GM03348 (cell line): ENCODE measurements at places on chromosomes 12 and 14.

DNA sequence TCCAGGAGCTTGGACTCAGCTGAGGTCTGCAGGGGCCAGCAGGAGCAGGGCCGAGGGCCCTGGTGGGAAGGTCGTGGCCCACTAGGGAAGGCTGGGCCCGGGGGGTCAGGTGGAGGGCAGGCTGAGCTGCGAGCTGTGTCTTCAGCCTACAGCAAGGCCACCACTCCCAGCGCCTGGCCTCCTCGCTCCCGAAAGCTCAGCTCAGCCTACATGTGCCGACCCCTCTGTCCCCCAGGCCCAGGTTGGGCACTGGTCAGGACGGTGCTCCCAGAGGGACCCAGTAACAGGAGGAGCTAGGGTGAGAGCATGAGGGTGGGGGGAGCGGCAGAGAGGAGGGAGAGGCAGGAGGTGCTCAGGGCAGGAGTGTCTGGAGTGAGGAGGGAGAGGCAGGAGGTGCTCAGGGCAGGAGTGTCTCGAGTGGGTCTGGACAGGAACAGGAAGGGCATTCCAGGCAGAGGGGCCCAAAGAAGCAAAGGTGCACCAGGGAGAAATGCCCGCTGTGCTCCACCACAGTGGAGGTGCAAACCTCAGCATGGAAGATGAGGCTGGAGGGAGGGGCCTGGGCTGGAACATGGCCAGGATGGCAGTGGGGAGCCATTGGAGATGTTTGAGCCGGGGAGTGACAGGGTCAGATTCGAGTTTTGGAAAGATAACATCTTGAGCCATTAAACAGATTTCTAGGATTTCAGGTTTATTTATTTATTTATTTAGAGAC, 29.1 kb upstream of the GPR132 start:
- no peak for DNase-seq

DNA sequence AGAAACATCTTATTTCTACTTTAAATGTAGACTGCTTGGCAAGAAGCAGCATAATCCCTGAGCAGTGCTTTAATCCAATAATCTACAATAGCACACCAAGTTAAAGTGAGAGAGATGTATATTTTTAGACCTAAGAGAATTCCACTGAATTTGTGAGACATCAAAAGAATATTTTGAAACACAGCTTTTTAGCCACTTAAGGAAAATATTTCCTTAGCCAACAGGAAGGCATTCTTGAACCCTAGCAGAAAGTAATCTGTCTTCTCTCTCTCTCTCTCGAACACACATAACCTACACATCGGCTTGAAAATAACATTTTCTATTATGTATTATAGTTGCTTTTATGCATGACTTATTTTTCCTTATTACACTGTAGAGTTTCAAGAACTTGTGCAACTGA, 34.0 kb downstream of the KITLG start:
- no peak for DNase-seq

DNA sequence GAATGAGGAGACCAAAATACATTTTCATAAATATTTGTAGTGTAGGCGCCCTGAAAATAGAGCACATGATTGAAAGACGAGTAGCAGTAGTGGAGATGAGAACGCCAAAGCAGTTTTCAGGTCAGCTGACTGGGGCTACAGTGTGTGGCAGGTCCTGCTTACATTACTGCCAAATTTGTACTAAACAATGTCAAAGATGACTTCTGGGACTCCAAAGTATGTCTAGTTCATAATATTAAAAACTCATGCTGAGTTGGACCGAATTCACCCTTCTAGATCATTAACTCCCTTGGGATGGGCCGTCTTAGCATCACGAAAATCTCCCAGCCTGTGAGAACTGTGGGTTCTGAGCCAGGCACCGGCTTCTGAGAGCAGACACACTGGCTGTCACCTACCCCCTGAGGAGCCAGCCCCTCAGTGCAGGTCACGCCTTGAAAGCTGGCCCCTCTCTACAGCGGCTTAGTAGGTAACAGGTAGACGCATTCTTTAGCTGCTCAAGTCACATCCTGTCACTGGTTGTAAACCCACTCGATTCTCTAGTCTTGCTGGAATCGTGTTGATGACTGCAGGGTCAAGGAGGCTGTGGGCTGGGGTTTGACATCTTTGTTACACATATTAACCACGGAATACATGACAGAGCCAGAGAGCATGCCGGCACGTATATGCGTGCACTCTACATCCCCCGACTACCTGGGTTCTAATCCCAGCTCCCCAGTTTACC, 210.4 kb downstream of the ETV6 start:
- no peak for DNase-seq

DNA sequence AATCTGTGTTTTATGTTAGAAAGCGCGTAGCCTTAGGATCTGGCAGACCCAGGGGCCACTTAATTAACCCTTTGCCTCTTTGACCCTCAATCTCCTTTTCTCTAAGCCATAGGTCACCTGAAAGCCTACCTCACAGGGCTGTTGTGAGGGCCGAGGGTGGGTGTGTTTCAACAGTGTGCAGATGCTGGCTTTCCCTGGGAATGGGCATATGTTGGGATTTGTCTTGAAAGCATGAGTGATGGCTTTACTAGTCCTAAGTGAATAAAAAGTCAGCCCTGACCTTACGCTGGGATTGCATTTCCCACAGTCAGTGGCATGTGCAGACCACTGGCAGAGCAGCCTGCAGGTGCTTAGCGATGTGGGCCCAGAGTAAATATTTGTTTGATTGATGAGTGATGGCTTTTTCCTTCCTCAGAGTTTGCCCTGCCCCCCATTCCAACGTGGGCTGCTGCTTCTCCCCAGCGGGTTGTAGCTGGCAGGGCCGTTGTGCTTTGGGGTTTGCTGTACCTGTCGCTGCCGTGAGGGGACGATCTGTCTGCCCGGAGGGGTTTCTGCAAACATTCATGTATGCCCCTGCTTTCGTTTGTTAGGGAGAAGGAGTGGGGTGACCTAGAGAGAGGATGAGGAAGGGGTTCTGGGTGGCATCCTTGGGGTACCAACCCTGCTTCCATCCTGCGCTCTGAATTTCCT, 31.5 kb downstream of the MEG3 start:
- DNase-seq = no peak

- no peak for DNase-seq
These were observed 44.2 kb downstream of the DUSP16 start for GRCh38 chr12:12518464-12518845.

DNA sequence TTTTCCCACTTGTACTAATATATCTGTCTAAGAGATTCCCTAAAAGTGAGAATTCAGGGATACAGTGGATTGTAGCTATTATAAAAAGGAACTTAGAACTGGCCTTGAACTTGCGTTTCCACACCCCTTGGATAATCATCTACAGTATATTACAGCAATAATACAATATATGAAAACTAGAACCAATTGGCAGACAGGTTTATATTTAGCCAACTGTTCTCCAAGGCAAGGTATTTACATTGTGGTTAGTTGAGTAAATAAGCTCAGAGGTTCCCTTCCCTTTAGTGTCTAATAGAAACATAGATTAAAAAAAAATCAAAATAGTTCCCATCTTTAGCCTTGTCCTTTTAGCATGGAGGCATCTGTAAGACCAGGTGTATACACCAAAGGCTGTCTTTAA, 42.1 kb downstream of the LIMA1 start:
- no peak for DNase-seq

DNA sequence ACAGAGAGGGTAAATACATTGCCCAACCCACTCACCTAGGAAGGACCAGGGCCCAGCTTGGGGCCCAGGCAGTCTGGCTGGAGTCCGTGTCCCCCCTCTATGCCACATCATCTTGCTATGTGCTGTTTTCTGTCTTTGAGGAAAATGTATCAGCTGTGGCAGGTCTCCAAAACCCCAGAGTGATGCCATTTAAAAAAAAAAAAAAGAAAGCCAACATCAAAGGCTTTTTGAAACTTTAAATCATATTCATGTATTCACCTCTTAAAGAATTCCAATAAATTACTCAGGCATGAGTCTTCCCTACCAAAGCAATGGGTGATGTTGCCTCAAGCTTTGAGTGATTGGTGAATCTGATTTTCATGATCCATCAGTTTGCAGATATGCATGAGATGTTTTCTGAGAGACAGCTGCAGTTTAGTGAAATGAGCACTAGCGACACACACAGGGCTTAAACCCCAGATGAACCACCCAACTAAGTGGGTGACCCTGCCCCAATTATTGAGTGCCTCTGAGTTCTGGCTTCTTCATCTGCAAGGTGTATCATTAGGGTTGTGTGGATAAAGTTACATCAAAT, 6.1 kb downstream of the KRT81 start:
- DNase-seq = peak; percentile 27

DNA sequence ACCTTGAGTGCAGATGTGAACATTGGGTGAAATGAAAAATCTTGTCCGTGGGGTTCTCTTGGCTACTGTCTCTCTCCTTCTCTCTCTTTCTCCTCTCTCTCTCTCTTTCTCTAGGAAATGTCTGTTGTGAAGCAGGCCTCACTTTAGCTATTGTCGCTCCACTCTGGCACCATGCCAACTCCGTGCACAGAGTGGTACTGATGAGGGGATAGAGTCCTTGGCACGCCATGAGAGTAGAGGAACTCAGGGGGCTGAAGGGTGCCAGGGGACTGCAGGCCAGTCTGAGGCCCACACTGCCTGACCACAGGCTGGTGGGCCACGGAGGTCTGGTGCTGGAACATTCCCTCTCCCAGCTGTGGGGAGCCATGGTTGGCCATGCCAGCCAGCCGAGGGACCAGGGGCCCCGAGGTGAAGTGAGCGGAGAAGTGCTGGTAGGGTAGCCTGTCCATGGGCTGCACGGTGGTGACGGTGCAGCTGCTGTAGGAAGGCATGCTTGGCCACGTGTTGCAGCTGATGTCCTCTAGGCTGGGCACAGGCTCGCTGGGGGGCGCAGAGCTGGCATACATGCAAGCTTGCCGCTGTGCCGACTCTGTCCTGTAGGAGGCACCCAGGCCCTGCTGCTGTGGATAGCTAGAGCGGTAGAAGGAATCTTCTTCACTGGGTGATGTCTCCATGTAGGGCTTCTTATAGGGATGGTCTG, 50.4 kb downstream of the TBX5 start:
- DNase-seq = no peak

DNA sequence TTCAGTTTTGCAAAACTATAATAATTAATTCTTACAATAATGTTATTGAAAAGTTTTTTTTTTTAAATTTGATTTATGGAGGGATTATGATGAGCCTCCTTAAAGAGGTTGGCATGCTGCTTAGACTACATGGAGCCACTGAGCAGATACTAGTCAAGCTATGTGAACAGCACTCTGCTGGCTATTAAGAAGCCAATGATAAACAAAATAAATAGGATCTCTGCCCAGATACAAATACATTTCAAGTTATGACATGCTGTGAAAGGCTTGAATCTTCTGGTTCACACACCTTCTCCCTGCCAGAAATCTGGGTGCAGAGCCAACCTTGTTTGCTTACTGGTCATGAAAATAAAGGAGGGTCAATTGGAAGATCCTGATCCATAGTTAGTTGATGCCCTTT, 107.4 kb upstream of the NAV3 start:
- DNase-seq = no peak

DNA sequence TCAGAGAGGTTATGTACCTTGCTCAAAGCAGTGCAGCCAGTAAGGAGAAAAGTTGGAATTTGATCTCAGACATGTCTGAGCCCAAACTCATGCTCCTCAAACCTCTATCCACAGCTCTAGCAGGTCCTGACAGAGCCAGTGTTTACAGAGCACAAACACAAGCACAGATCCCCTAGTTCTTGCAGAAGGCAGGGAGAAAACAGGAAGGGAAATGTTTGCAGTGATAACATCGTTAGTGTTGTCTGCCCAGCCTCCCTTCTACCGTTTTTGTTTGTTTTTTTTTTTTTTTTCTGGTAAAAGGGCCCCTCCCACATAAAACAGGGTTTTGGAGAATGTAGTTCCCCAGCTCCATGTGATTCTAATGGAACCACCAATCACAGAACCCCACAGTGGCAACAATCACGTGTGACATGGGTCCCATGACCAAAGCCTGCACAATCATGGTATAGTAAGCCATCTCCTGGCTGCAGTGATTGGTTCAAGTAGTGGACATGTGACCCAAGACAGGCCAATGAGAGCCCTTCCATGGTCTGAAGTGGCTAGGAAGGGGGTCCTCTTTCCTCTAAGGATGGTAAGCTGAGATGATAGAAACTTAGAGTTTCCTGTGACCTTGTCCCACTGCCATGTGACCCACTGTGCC, 513.4 kb downstream of the MED13L start:
- no peak for DNase-seq

DNA sequence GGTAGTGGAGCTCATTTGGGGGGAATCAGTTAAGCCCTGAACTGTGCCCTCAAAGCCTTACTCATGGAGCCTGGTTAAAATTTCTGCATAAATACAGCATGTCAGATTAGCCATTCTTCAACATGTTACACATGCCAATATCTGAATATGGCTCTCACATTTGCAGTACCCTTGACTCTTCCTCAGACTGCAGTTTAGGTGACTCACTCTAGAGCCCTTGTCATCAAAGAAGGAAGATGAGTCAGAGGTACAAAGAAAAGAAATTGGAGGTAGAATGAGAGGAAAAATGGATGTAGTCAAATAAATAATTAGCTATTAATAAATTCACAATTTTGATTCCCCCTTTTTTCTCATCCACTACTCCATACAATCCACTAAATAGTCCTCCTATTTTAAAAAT, 23.6 kb upstream of the OR4K2 start:
- DNase-seq = no peak

- DNase-seq = no peak
These were observed 31.3 kb downstream of the FBXO34 start for GRCh38 chr14:55302367-55303124.

DNA sequence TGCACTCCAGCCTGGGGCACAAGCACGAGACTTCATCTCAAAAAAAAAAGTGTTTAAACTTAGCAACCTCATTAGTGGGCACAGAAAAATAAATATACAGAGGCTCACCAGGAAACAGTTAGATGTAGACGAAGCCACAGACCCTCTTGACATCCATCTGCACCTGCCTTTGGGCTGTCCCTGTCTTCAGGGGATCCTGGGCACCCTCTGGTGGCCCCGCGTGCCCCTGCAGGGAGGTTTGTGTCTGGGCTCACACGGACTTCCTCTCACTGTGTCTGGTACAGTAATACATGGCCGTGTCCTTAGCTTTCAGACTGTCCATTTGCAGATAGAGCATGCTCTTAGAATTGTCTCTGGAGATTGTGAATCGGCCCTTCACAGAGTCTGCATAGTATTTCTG, 916.5 kb downstream of the TMEM121 start:
- no peak for DNase-seq

GRCh38 chr14:64760146-64760755, 56.0 kb downstream of the PLEKHG3 start:
- DNase-seq = peak; percentile 56

DNA sequence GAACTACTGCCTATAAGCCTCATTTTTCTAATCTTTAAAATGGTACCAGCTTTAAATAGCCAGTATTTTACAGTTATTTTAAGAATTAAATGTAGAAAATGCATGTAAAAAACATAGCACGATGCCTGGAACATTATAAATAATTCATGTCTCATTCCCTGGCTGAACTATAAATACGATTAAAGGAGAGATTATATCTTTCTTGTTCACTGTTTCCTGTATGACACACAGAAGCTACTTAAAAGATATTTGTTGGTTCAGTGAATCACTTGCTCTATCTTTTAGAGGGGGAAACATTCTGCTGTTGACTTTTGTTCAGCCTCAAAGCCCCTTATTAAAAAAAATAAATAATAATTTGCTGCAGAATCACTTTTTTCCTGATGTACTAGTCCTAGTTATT, 406.9 kb downstream of the LRFN5 start:
- no peak for DNase-seq
